ENCODE measurements at places on chromosomes 12 and 14.

DNA sequence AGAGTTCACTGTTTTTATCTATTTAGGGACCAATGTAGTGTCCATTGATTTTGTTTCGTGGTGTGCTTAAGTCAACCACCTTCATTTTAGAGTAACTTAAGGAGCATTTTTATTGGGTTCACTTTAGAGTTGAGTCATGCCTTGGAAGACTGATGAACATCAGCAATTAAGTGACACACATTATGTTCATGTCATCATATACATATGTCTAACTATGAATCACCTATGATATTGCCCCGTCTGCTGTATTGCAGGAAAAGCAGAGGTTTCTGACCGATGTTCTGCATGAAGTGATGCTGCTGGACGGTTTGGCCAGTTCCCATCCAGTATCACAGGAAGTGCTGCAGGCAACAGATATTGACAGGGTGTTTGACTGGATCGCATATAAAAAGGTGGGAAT lies 227.1 kb downstream of the TRHDE start:
- no peak for DNase-seq

- DNase-seq, result no peak
Observed at GRCh38 chr14:95920769-95921438, 44.3 kb downstream of the TUNAR start.

DNA sequence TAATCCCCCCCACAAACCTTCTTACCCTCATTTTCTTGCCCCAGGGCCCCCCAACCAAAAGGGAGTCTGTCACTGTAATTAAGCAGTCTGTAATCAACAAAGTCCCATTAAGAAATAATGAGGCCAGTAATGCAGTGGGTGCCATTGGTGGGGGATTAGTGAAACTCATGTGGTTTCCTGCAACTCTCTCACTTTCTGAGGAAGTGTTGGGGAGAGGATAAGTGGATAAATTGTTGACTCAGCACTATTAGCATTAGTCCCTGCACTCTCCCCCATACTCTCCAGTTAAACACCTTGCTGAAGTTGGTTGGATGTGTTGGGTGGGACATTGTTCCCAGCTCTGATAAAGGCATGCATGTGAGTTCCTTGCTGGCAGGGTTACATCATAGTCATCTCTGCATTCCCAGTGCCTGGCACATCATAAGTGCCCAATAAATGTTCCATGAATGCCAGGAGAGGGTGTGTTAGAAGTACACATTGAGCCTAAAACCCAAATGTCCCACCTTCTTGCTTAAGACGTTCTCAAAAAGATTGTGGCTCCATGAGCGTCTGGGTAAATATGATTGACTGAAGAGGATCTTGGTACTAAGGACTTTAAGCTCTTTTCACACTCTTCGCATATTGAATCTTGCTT lies 45.8 kb upstream of the HOXC13 start:
- no peak for DNase-seq

DNA sequence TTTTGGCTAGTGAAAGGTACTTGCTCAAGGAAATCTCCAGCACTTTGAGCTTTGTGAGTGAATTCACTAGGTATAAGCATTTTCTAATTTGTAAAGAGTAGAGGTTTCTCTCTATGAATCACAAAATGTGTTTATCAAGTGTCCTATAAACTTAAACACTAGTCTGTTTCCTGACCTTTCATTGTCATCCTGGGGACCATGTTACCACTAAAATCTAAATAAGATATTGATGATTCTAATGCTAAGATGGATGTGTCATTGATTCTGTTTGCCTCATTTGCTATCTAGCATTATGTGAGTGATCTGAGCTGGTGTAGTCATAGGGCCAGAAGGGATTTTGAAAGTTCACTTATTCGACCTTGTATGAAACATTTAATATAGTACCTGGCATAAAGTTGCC lies 80.4 kb upstream of the DNM1L start:
- DNase-seq, result no peak

- no peak for DNase-seq
Observed at GRCh38 chr12:570921-571794, 92.1 kb downstream of the NINJ2 start.

GRCh38 chr12:106918746-106919145 lies 37.0 kb upstream of the TMEM263 start:
- DNase-seq, result no peak

DNA sequence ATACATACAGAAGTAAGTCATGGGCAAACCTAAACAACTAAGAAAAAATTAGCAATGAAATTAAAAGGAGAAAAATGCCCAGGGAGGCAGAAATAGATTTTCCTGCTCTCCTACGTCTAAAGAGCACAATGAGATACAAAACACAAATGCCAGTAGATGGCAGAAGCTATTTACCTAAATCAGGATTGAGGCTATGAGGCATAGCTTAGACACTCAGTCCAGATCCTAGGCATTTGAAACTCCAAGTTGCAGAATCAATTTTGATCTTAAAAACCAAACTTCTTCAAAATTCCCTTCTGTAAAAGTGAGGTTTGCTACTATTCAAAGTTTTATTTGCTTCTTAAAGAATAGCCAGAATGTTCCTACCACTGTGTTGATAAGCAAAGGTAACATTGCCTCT lies 368.6 kb downstream of the DAD1 start:
- no peak for DNase-seq

DNA sequence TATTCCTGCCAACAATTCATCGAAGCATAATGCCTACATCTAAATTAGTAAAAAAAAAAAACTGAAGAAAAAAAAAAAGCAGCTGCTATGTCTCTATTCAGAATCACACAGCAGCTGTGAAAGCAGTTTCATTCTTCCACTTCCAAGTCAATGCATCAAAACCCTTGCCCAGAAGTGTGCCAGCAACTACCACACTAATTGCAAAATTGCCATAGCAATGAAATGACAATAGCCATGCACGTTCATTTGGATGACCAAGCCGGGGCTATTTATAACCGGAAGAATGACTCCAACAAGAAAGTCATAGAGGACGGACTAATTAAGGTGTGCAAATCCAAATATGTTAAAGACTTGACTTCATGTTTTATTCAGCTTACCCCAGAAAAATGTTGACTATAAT lies 42.5 kb downstream of the SLC2A13 start:
- DNase-seq, result no peak

DNA sequence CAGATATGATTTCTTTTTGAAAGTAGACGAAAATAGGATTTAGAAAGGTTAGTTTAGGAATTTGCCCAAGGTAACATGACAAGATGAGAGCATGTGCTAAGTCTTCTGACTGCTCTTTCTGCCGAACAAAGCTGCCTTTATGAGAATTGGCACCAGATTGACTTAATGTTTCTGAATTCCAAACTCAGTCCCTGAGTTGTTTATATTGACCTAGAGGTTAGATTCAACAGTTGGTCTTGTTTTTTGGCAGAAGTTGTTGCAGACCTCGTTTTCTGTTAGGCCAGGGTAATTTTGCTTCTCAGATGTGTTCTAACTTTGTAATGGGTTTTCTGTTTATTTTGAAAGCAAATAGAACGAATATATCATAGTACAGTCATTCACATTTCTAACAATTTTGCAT lies 61.5 kb upstream of the LRTM2 start:
- no peak for DNase-seq

DNA sequence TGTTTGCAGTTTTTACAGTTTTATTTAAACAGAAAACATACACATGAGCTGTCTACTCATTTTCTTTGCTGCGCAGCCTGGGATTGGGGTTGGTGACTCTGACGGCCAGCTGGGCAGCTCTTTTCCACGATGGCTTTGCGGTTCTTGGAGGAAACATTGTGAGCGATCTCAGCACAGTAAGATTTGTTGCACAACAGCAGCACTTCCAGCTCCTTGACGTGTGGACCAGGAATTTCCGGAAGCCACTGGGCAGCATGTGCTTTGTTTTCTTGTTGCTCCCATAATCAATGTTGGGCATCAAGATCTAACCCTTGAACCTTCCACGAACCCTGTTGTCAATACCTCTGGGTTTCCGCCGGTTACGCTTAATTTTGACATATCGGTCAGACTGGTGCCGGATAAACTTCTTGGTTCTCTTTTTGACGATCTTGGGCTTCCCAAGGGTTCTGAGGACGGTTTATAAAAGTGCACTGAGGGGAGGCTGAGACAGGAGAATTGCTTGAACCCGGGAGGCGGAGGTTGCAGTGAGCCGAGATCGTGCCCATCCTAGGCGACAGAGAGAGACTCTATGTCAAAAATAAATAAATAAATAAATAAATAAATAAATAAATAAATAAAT lies 21.8 kb downstream of the FKBP11 start:
- DNase-seq, result no peak

- DNase-seq, result no peak
Observed at GRCh38 chr12:77603946-77604345, 226.7 kb upstream of the NAV3 start.

Measured in stimulated activated CD4-positive, alpha-beta T cell treated with anti-CD3 and anti-CD28 coated beads, TNF-alpha, amount 100 ng/mL, for 4 hours (primary cell).